ENCODE measurements at places on chromosomes 1 and 21.

- DNase-seq = no peak
Observed at GRCh38 chr1:150764617-150765101, 919 bp downstream of the CTSS start.

DNA sequence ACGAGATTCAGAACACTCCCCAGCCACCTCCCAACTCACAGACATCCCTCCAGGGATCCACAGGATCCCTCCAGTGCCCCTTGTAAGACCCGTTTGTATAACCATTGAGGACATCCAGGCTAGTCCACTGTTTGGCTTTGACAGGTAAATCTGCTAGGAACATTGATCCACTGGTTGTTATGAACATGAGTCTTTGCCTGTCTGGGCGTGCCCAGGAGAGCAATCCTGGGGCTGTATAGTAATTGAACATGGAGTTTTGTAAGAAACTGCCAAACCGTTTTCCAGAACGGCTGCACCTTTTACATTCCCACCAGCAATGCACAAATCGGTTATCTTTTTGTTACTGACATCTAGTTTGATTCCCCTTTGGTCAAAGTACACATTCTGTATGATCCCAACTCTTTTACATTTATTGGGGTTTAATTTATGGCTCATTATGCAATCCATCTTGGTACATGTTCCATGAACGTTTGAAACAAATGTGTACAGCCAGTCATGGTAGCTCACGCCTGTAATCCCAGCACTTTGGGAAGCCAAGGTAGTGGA lies 88.7 kb downstream of the WDR4 start:
- no peak for DNase-seq

- DNase-seq = no peak
Observed at GRCh38 chr1:218281285-218281684, 3.8 kb upstream of the RRP15 start.

DNA sequence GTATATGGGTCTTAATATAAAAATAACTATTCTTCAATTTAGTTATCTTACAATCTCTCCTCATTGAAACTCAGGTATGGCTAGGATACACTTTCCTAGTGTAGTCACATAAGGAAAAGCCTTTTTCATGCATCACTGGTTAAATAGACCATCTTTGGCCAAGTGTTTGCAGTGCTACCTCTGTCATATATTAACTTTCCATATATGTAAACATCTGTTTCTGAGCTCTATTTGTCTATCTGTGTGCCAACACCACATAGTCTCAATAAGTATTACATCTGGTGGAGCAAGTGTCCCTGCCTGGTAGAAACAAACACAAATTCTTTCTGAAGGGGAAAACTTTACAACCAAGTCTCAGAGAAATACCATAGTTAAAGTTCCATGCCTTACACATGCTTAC lies 134.6 kb downstream of the TSEN15 start:
- DNase-seq = no peak

- DNase-seq = no peak
Observed at GRCh38 chr1:228333739-228334115, 72.9 kb downstream of the TRIM11 start.

GRCh38 chr1:17603091-17603841 lies 63.8 kb downstream of the ARHGEF10L start:
- DNase-seq = no peak

- DNase-seq = no peak
Observed at GRCh38 chr1:92879316-92879968, 47.6 kb downstream of the RPL5 start.

DNA sequence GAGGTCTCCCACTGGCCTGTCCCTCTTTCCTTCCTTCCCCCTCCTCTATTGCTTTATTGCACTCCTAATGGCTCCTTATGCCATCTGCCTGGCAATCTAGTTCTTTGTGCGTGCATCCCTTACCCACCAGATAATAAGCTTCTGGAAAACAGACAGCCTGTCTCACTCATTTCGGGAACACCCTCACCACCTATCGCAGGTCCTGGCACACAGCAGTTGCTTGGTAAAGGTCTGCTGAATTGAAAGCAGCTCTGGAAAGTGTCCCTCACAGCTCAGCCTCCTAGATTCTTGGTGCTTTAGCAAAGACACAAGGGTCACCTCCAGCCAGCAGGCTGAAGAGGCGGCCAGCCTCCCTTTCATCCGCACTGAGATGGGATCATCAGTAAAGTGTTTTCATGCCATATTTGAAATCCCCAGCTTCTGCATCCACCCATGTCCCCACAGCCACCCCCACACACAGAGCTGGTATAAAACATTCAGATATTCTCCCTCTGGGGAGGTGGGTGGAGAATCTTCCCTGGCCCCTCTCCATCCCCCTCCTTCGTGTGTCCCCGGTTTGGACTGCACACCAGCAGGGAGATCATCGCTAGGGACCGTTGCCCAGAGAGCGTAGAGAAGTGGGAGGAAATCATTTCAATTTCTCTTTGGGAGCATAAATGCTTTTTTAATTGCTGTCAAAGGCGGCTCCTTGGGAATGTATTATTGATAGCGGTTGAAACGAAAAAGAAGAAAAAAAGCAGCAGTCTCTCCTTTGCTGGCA lies 29.1 kb upstream of the ATP2B4 start:
- no peak for DNase-seq

DNA sequence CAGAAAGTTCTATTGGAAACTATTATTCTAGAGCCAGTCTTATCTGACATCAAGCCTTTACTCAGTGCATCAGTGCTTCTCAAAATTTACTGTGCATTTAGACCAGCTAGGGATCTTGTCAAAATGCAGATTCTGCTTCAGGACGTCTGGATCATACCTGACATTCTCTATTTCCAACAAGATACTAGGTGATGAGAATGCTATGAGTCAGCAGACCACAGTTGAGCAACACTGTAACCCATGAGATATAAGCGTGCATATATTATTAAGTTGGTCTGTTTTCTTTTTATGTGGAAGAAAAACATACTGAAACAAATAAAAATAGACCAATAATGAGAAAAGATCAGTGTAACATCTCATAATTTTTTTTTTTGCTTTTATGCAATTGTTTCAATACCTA lies 40.4 kb upstream of the KCNH1 start:
- no peak for DNase-seq

GRCh38 chr1:214670098-214670497 lies 67.1 kb downstream of the CENPF start:
- DNase-seq = no peak

Data from GM18507 (cell line).